Renal pelvis (tissue), 12 donors: ENCODE measurements at places on chromosomes 7 and 10. TPM values are rescaled to one million over a fixed set of nuclear protein-coding genes. Genes with fewer than 3 reads are reported as not detected.

The OGDH gene
- polyA plus RNA-seq, result 96.6 TPM

The PTF1A gene
- not detected for polyA plus RNA-seq

The SYT15 gene
- polyA plus RNA-seq, result 12.1 TPM

The NKX1-2 gene
- not detected for polyA plus RNA-seq

The KLF14 gene
- 0.47 TPM for polyA plus RNA-seq

The MYH16 gene
- 0.31 TPM for polyA plus RNA-seq

The TMED4 gene
- 177 TPM for polyA plus RNA-seq
